ENCODE measurements at places on chromosomes 1 and 21. TPM values are rescaled to one million over a fixed set of nuclear protein-coding genes. Genes with fewer than 3 reads are reported as not detected.

- H3K27ac ChIP-seq = no peak overlapping the region
- peaks cover 4% of the 10 kb centered on the region for H3K27me3 ChIP-seq
- H3K36me3 ChIP-seq = no peaks in the 10 kb centered on the region
- no peak overlapping the region for H3K4me3 ChIP-seq
Measured at GRCh38 chr21:45867671-45868081, 113.9 kb upstream of the COL6A1 start.

DNA sequence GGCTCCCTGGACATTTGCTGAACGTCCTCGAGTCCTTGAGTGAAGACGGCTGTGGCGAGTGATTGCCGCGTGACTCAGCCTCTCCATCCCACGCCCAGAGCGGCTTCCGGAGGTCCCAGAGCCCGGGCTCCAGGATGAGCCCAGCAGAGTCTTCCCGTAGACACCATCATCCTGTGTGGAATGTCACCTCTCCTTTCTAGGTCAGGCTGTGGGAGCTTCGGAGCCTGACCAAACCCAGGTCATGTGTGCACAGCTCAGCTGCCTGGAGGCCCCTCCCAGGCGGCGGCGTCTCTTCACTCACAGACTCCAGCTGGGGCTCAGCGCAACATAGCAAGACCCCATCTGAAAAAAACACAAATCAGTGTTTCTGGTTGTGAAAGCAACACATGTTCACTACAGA is 38.2 kb downstream of the PRKCZ start:
- no peaks in the 10 kb centered on the region for H3K27me3 ChIP-seq
- H3K36me3 ChIP-seq = no peaks in the 10 kb centered on the region
- H3K4me3 ChIP-seq = no peak overlapping the region
- H3K27ac ChIP-seq = no peak overlapping the region

DNA sequence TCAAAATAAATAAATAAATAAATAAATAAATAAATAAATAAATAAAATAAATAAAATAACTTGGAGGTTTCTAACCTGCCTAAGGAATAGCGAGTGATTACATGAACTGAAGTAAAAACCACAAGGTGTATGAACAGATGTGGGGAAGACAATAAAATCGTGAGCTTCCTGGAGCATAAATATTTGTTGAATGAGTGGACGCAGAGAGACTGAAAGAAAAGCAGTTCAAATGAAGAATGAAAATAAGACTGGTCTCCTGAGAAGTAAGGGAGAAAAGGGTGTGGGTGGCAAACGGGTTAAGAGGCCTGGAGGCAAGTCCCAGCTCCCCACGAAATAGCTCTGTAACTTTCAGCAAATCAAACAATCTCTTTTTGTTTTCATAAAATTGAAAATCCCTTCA is 33.6 kb downstream of the CHML start:
- no peaks in the 10 kb centered on the region for H3K4me1 ChIP-seq
- no peak overlapping the region for H3K27ac ChIP-seq
- no peaks in the 10 kb centered on the region for H3K27me3 ChIP-seq
- DNase-seq = no peak
- H3K4me3 ChIP-seq = no peak overlapping the region

Gene ZFYVE9
- 5.5 TPM for total RNA-seq

GRCh38 chr1:66996018-66996682 is 57.8 kb downstream of the SLC35D1 start:
- DNase-seq = peak; percentile 39
- H3K4me3 ChIP-seq = no peak overlapping the region
- H3K36me3 ChIP-seq = peaks cover 5% of the 10 kb centered on the region
- peaks cover 14% of the 10 kb centered on the region for H3K4me1 ChIP-seq
- peak overlapping the region; percentile 10 for H3K27ac ChIP-seq

DNA sequence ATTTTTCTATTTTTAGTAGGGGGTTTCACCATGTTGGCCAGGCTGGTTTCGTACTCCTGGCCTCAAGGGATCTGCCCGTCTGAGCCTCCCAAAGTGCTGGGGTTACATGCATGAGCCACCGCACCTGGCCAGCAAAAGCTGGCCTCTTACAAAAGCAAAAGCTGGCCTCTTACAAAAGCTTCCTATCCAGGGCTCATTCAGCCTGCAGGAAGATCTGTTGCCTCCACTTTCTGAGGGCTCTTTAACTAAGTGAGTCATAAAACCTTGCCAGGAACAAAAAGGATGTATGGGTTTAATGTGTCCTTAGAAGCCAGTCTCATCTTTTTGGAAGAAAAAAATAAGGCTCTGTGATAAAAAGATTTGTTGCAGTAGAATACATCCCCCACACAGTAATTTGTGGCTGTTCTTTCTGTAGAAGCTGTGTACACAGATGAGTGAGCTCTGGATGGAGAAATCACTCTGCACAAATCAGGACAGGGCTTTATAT is 15.0 kb downstream of the HTR1D start:
- H3K27me3 ChIP-seq = peaks cover 17% of the 10 kb centered on the region
- DNase-seq = no peak
- no peak overlapping the region for H3K4me3 ChIP-seq
- no peak overlapping the region for H3K27ac ChIP-seq
- no peaks in the 10 kb centered on the region for H3K36me3 ChIP-seq

Gene KRTAP11-1
- not detected for total RNA-seq

Gene PDZK1
- 0.51 TPM for total RNA-seq

DNA sequence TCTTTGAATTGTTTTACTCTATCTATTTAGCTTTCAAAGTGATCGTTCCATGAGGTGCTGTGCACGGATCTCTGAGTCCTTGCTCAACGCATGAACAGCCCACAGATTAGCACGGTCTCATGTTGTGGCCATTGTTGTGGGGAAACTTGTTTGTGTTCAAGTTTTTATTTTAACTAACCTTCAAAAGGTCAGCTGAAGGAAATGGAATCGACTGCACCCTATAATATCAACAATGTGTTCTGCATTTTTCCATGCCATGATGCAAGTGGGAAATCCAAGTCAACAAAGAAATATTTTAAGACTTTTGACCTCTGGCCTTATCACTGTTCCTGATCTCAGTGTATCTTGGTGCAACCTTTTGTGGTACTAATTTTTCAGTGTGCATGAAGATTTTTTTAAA is 6.1 kb downstream of the SH2D1B start:
- DNase-seq = no peak
- no peaks in the 10 kb centered on the region for H3K36me3 ChIP-seq
- H3K4me3 ChIP-seq = no peak overlapping the region
- peaks cover 16% of the 10 kb centered on the region for H3K27me3 ChIP-seq

DNA sequence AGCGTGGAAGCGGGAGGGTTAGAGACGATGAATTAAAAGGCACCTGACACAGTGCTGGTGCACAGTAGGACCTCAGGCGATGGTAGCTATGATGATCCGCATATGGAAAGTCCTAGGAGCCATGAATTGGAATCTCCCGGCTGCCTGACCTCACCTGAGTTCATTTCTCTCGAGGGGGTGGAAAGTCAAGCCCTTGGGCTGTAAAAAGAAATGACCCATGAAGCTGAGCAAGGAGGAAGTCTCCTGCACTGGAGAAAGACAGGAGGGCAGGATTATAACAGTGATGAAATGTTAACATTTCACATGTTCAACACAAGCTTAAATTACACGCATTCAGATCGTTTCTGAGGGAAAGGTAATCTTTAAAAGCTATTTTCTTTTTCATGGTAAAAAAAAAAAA is 481.2 kb downstream of the MATN1 start:
- no peaks in the 10 kb centered on the region for H3K36me3 ChIP-seq
- no peak for DNase-seq
- no peak overlapping the region for H3K4me3 ChIP-seq
- no peaks in the 10 kb centered on the region for H3K4me1 ChIP-seq

Gene CFAP141
- total RNA-seq = not detected

Gene NUF2
- total RNA-seq = 50.6 TPM

DNA sequence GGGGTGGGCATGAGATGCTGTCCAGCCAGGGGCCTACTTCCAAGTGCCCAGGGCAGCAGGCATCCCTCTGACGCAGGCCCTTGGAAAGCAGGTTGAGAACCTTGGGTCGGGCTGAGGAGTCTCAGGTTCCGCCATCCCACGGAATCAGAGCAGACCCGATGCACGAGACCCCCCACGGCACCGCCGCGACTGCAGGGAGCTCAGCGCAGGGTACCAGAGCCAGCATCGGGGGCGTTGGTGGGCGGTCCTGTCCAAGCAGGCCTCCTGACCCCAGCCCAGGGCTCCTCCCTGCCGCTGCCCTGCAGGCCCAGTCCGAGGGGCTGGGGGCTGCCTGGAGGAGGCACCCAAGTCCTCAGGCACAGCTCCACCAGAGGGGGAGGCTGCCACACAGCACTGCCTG is 177.2 kb downstream of the PRDM16 start:
- H3K36me3 ChIP-seq = no peaks in the 10 kb centered on the region
- no peak overlapping the region for H3K4me3 ChIP-seq
- H3K27ac ChIP-seq = no peak overlapping the region
- H3K4me1 ChIP-seq = no peaks in the 10 kb centered on the region

GRCh38 chr1:61914823-61915482 is 172.7 kb downstream of the PATJ start:
- no peak overlapping the region for H3K27ac ChIP-seq
- no peak for DNase-seq
- no peaks in the 10 kb centered on the region for H3K4me1 ChIP-seq
- no peak overlapping the region for H3K4me3 ChIP-seq

DNA sequence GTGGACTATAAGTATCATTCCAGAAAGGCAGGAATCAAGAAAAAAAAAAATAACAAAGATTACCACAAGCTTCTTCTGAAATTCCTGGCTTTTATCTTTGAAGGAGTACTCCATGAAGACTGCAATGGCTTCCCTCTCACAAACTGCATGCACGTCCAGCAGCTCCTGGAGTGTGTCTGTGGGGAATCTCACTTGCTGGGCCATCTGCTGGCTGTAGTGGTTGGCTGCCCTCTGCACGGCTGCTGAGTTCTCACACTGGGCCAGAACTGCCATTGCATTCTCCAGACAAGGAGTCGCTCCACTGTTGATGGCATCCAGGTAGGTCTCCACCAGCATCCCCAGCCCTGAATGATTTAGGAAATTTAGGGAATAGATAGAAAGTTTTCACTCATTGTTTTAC is 23.3 kb upstream of the GBP2 start:
- H3K27me3 ChIP-seq = no peaks in the 10 kb centered on the region
- peaks cover 6% of the 10 kb centered on the region for H3K4me1 ChIP-seq
- DNase-seq = no peak
- no peak overlapping the region for H3K27ac ChIP-seq

GRCh38 chr1:21936366-21937031 is 611 bp downstream of the HSPG2 start:
- no peaks in the 10 kb centered on the region for H3K36me3 ChIP-seq
- H3K27me3 ChIP-seq = peaks cover 30% of the 10 kb centered on the region

Gene OR2L2
- 0.06 TPM for total RNA-seq

GRCh38 chr1:77631751-77632150 is 50.7 kb downstream of the ZZZ3 start:
- H3K4me3 ChIP-seq = no peak overlapping the region
- peaks cover 34% of the 10 kb centered on the region for H3K36me3 ChIP-seq
- H3K27me3 ChIP-seq = no peaks in the 10 kb centered on the region
- H3K27ac ChIP-seq = no peak overlapping the region
- no peak for DNase-seq

Gene EFNA3
- 3.6 TPM for total RNA-seq

Gene FCMR
- total RNA-seq = 145 TPM

Gene COL6A2
- 23.8 TPM for total RNA-seq

Gene RUNX3
- 172 TPM for total RNA-seq

- H3K4me3 ChIP-seq = no peak overlapping the region
- no peak for DNase-seq
- H3K27ac ChIP-seq = no peak overlapping the region
Measured at GRCh38 chr1:170618421-170618820, 45.5 kb upstream of the PRRX1 start.

GRCh38 chr1:44625348-44625747 is 48.9 kb downstream of the TMEM53 start:
- no peak overlapping the region for H3K27ac ChIP-seq
- H3K27me3 ChIP-seq = no peaks in the 10 kb centered on the region
- H3K4me1 ChIP-seq = no peaks in the 10 kb centered on the region
- H3K4me3 ChIP-seq = no peak overlapping the region

Gene KCNK2
- total RNA-seq = not detected

GRCh38 chr1:185144233-185144632 is 12.5 kb downstream of the TRMT1L start:
- DNase-seq = no peak
- no peak overlapping the region for H3K27ac ChIP-seq
- H3K36me3 ChIP-seq = peaks cover 25% of the 10 kb centered on the region
- no peak overlapping the region for H3K4me3 ChIP-seq
- H3K27me3 ChIP-seq = no peaks in the 10 kb centered on the region
- peaks cover 2% of the 10 kb centered on the region for H3K4me1 ChIP-seq

Gene OR14K1
- not detected for total RNA-seq

Gene PTGFR
- total RNA-seq = not detected

Gene LMOD1
- total RNA-seq = not detected

- H3K4me1 ChIP-seq = peaks cover 18% of the 10 kb centered on the region
- peaks cover 14% of the 10 kb centered on the region for H3K27me3 ChIP-seq
- H3K27ac ChIP-seq = peak overlapping the region; percentile 64
- no peak for DNase-seq
- H3K36me3 ChIP-seq = peaks cover 3% of the 10 kb centered on the region
- H3K4me3 ChIP-seq = peak overlapping the region; percentile 88
Measured at GRCh38 chr1:201982082-201982622, 296 bp upstream of the RNPEP start.

GRCh38 chr1:30525971-30526651 is 197.3 kb downstream of the MATN1 start:
- no peak for DNase-seq
- no peaks in the 10 kb centered on the region for H3K4me1 ChIP-seq
- no peak overlapping the region for H3K4me3 ChIP-seq
- no peak overlapping the region for H3K27ac ChIP-seq

GRCh38 chr1:210339500-210339899 is 10.8 kb downstream of the HHAT start:
- H3K4me1 ChIP-seq = peaks cover 18% of the 10 kb centered on the region
- peaks cover 2% of the 10 kb centered on the region for H3K36me3 ChIP-seq
- no peak for DNase-seq
- no peaks in the 10 kb centered on the region for H3K27me3 ChIP-seq
- H3K27ac ChIP-seq = no peak overlapping the region

DNA sequence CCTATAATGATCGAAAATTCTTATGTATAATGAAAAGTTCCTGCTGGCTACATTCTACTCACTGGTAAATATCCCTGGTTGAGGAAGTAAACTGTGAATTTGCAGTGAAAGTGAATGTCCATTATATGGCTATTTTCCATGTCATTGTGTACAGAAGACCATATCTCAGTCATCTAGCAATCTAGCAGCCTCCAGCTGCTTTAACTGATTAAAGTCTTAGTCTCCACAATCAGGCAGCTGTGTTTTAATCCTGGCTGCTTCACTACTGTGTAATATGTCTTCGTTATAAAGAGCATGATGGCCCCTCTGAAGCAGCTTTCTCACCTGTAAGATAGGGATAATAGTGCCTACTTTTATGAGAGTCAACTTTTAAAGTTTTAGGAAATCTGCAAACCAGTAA is 11.4 kb downstream of the CLCA2 start:
- H3K27ac ChIP-seq = no peak overlapping the region
- no peak for DNase-seq
- H3K27me3 ChIP-seq = peaks cover 25% of the 10 kb centered on the region

Gene FMO1
- total RNA-seq = not detected

All from activated naive CD8-positive, alpha-beta T cell treated with anti-CD3 and anti-CD28 coated beads, Interleukin-2, amount 10 ng/mL, durations not matched to agents 7 days and 5 days (primary cell).